Spinal cord (tissue), 10 donors: ENCODE measurements at places on chromosomes 2 and 18.

DNA sequence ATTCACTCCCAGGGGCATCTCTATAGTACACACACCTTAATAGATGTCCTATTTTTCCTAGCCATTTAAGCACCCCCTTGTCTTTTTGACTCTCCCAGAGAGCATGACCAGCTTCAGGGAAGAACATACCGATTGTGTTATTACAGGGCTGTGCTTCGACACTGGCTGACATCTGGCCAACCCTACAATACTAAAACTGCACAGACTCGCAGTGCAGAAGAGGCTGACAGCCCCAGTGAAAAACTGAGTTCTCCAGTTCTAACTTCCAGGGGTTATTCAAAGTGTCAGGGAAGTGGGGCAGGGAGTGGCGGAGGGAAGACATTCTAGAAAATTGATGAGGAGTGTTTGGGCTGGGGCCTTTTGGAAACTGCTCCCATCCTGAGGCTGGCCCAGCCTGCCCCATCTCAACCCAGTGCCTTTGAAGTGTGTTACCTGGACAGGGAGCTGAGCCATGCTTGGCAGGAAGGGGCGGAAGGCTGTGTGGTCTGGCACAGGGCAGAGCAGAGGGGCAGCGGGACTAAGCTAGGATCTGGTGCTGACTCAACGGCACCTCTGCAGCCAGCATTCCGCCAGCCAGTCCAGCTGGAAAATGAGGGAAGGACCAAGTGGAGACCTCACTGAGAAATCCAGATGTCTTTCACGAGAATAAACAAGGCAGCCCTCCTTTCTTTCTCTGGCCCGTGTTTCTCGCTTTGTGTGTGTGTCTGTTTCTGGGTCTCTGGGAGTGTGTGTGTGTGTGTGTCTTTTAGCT is 15.4 kb upstream of the IGFBP5 start:
- H3K36me3 ChIP-seq, result no peaks in the 10 kb centered on the region
- H3K4me3 ChIP-seq, result no peak overlapping the region
- H3K27ac ChIP-seq, result peak overlapping the region; percentile 65
- H3K4me1 ChIP-seq, result peaks cover 16% of the 10 kb centered on the region

DNA sequence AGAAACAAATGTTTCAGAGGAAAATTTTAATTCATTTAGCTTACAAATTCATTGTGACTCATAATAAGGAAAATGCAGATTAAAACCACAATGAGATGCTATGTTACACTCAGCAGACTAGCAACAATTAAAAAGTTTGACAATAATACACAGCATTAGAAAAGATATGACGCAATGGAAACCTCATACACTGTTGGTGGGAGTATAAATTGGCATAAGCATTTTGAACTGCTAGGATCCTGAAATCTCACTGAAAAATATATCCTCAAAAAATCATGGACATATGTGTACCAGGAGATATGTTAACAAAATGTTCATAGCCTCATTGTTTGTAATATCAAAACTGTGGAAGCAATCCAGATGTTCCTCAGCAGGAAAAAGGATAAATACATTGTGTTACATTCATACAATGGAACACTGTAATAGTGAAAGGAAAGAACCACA is 13.7 kb downstream of the CALCRL start:
- no peak overlapping the region for H3K27ac ChIP-seq
- H3K4me3 ChIP-seq, result no peak overlapping the region
- no peaks in the 10 kb centered on the region for H3K4me1 ChIP-seq
- no peaks in the 10 kb centered on the region for H3K36me3 ChIP-seq

DNA sequence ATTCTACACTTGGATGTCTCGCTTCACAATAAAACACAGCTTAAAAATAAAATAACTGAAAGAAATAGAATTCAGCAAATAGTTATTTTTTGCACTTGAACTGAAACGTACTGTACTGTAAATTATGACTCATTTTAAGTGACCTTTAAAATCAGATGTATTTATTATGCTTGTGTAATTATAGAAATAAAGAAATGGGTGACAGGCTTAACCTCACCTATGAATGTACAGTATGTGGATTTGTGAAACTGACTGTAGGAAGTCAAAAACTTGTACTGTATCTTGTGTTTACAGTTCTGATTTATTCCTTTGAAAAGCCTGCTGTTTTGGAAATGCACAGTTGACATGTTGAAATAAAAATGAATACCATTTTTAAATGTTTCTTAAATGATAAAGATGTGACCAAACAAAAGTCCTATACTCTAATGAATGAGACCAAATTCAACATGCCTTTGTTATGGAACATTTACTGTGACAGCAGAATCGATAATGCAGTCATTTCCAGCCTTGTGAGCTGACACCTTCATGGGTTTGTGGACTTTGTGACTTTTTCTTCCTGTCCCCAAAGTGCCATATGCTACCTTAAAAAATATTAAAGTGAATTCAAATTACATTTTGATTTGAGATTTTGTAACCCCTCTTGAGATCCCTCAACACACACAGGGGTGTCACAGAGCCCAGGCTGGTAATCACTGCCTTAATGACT is 32.7 kb downstream of the NEMP2 start:
- H3K36me3 ChIP-seq, result peaks cover 4% of the 10 kb centered on the region
- H3K4me1 ChIP-seq, result peaks cover 3% of the 10 kb centered on the region
- no peaks in the 10 kb centered on the region for H3K27me3 ChIP-seq
- H3K27ac ChIP-seq, result no peak overlapping the region

DNA sequence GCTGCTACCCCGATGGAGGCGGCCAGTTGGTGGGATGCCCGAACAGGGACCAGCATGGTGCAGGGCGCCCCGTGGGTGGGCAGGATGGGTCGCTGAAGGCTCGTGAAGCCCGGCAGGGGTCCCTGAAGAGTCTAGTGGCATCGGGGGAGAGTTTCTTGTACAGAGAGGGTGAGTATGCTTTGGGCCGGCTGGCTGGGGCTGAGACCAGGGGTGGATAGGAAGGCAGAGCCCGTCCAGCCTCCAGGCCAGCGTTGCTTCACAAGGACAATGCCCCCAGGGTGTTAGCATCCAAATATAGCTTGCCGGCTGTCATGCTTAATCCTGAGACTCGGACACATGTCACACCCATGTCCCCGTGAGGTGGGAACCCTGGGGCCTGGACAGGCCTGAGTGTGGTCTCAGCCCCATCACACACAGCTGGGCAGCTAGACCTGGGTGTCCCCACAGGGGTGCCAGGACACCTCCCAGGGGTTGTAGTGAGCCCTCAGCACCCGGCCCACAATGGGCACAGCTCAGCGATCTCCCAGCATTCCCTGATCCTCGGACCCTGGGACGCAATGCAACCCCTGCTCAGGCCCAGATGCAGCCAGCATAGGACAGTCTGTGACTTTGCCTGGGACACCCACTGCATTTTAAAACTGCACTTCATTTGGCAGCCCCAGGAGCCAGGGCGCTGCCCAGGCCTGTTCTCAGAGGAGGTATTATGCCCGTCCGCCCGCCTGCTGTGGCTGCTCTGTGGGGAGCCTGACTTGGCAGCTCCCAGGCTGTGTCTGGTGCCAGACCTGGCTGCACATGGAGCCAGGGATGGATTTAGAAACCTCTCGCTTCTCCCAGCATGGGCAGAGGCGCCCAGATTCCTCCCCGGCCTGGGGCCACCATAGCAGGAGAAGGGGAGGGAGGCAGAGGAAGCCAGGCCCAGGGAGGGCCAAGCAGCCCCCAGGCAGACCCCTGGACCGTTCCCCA is 36.4 kb downstream of the RAMP1 start:
- H3K27ac ChIP-seq, result peak overlapping the region; percentile 62
- peaks cover 11% of the 10 kb centered on the region for H3K36me3 ChIP-seq
- H3K4me3 ChIP-seq, result no peak overlapping the region
- DNase-seq, result peak; percentile 47

GRCh38 chr2:138122891-138123290 is 158.6 kb downstream of the HNMT start:
- H3K36me3 ChIP-seq, result no peaks in the 10 kb centered on the region
- no peak overlapping the region for H3K4me3 ChIP-seq
- no peak for DNase-seq
- H3K27ac ChIP-seq, result no peak overlapping the region
- no peaks in the 10 kb centered on the region for H3K4me1 ChIP-seq

GRCh38 chr2:172244419-172245130 is 141.9 kb upstream of the DLX2 start:
- H3K36me3 ChIP-seq, result no peaks in the 10 kb centered on the region
- H3K27me3 ChIP-seq, result no peaks in the 10 kb centered on the region
- H3K4me3 ChIP-seq, result no peak overlapping the region
- H3K4me1 ChIP-seq, result peaks cover 25% of the 10 kb centered on the region
- H3K27ac ChIP-seq, result peak overlapping the region; percentile 36
- no peak for DNase-seq

- no peak overlapping the region for H3K27ac ChIP-seq
- no peak for DNase-seq
- no peak overlapping the region for H3K4me3 ChIP-seq
- H3K4me1 ChIP-seq, result no peaks in the 10 kb centered on the region
- H3K27me3 ChIP-seq, result no peaks in the 10 kb centered on the region
- H3K36me3 ChIP-seq, result no peaks in the 10 kb centered on the region
Observed at GRCh38 chr2:178266445-178266844, 72.1 kb downstream of the OSBPL6 start.

- H3K4me3 ChIP-seq, result no peak overlapping the region
- H3K36me3 ChIP-seq, result no peaks in the 10 kb centered on the region
- peaks cover 100% of the 10 kb centered on the region for H3K27me3 ChIP-seq
Observed at GRCh38 chr2:44943693-44944101, 2.2 kb downstream of the SIX3 start.

- DNase-seq, result no peak
- no peak overlapping the region for H3K4me3 ChIP-seq
- no peaks in the 10 kb centered on the region for H3K36me3 ChIP-seq
- H3K4me1 ChIP-seq, result peaks cover 29% of the 10 kb centered on the region
Observed at GRCh38 chr2:41937921-41938708, 109.7 kb upstream of the PKDCC start.

DNA sequence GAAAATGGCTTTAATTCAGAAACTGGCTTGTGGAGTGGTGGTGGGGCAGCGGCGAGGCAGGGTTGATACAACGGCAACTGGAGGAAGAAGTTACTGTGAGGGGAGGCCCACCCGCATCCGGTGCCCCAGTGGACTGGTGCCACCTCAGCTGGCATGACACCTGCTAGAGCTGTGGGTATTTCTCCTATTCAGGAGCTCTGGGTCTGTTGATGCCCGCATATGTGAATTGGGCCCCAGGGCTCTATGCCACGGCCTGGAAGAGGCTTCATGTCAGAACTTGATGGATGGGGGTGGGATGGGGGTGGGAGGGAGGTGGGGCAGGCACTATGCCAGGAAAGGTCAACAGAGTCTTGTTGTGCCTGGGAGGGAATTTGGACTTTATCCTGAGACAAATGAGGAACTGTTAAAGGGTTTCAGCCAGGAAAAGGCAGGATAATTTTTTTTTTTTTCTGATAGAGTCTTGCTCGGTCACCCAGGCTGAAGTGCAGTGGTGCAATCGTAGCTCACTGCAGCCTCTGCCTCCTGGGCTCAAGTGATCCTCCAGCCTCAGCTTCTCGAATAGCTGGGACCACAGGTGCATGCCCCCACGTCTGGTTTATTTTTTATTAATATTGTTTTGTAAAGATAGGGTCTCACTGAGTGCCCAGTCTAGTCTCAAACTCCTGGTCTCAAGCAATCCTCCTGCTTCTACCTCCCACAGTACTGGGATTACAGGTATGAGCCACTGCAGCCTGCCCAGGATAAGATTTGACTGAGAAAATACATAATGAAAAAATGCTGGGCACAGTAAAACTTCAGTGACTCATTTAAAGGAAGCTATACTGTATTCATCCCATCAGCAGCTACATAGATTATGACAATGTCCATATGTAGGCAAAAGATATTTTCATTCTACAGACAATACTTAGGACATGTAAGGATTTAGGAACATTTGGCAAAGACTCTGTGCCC is 52.6 kb downstream of the SH2D6 start:
- H3K4me1 ChIP-seq, result peaks cover 13% of the 10 kb centered on the region
- DNase-seq, result peak; percentile 31
- H3K36me3 ChIP-seq, result no peaks in the 10 kb centered on the region
- no peak overlapping the region for H3K27ac ChIP-seq

DNA sequence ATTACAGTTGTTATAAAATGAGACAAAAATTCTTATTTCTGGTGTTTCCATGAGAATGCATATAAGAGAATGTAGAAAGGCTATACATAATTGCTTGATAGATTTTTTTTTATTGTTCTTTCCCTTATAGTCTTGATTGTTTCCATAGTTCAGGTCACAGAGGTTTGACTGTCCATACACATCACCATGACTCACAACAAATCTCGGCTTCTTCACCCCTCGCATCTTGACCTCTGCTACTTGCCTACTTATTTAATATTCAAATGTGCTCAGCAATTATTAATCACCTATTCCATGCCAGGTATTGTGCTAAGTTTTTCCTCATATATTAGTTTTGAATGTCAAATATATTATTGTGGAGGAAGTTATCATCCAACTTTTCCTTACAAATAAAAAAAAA is 789.6 kb downstream of the RNF144A start:
- no peak overlapping the region for H3K4me3 ChIP-seq
- H3K4me1 ChIP-seq, result peaks cover 3% of the 10 kb centered on the region
- no peak for DNase-seq
- H3K27ac ChIP-seq, result no peak overlapping the region
- H3K27me3 ChIP-seq, result no peaks in the 10 kb centered on the region

GRCh38 chr18:179499-179898 is 21.1 kb downstream of the USP14 start:
- H3K27ac ChIP-seq, result no peak overlapping the region
- no peaks in the 10 kb centered on the region for H3K4me1 ChIP-seq
- no peak overlapping the region for H3K4me3 ChIP-seq
- no peak for DNase-seq

DNA sequence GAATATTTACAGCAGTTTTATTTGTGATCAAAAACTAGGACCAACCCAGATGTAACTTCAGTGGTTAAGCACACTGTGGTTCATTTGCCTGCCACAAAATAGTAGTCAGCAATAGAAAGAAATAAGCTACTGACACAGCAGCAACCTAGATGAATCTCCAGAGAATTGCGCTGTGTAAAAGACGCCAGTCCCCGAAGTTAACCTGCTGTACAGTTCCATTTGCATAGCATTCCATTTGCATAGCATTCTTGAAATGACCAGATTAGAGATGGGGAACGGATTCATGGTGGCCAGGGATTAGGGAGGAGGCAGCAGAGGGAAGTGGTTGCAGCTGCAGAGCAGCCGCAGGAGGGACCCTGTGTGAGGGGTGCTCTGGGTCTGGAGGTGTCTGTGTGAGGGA is 39.3 kb upstream of the NFATC1 start:
- DNase-seq, result no peak
- H3K4me1 ChIP-seq, result no peaks in the 10 kb centered on the region
- peaks cover 28% of the 10 kb centered on the region for H3K36me3 ChIP-seq
- no peak overlapping the region for H3K27ac ChIP-seq

GRCh38 chr2:111617299-111618225 is 266.4 kb downstream of the ANAPC1 start:
- no peaks in the 10 kb centered on the region for H3K36me3 ChIP-seq
- H3K4me3 ChIP-seq, result no peak overlapping the region
- no peak for DNase-seq
- no peak overlapping the region for H3K27ac ChIP-seq

- no peaks in the 10 kb centered on the region for H3K36me3 ChIP-seq
- H3K4me1 ChIP-seq, result peaks cover 71% of the 10 kb centered on the region
- no peak overlapping the region for H3K4me3 ChIP-seq
- no peak overlapping the region for H3K27ac ChIP-seq
Observed at GRCh38 chr2:43131051-43131889, 95.1 kb downstream of the ZFP36L2 start.
